ENCODE measurements at places on chromosomes 7 and 10. TPM values are rescaled to one million over a fixed set of nuclear protein-coding genes. Genes with fewer than 3 reads are reported as not detected.

Gene TNKS2
- 63.5 TPM for polyA plus RNA-seq

Gene AMPH
- polyA plus RNA-seq: 17.4 TPM

Gene COL28A1
- polyA plus RNA-seq: 7.2 TPM

Gene HOXA1
- polyA plus RNA-seq: 2.5 TPM

Gene FAM131B
- polyA plus RNA-seq: 2.6 TPM

Gene ARMC10
- 73.0 TPM for polyA plus RNA-seq

Gene SPDYE5
- polyA plus RNA-seq: 1.0 TPM

Gene HABP2
- 0.40 TPM for polyA plus RNA-seq

Gene BUD31
- polyA plus RNA-seq: 104 TPM

Gene MUC3A
- 0.71 TPM for polyA plus RNA-seq

Gene PRR15
- polyA plus RNA-seq: 6.6 TPM

Gene DPP6
- 46.8 TPM for polyA plus RNA-seq

DNA sequence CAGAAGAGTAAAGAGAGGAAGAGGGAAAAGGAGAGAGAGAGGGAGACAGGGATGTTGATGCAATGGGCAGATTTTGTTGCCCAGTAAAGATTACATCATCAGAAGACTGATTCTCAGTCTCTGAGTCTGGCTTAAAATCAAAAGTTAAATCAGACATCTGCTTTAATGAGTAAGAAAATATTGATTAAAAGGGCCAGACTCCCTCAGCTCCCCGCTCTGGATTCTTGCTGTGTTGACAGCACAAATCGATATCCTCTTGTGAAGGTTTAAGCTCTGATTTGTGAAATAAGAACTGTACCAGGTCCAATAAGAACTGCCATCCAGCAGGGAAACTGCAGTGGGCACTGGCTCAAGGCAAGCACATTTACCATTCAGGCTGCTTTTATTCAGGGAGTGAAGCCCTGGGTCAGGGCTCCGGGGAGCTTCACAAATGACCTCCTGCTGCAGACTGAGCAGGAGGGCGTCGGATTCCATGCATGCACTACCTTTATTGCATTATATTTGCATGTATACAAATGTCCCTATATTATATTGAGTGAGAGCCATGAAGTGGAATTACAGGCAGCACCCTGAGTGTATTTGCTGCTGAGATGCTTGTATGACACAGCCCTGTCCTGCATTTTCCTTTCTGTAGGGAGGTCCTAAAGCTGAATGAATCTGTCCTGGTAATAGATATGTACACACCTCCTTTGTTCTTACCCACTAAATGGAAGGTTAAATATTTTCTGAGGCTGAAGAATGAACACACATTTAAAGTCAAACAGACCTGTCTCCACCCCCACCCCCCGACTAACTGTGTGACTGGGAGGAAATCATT, 401.5 kb downstream of the REEP3 start:
- DNase-seq: no peak

DNA sequence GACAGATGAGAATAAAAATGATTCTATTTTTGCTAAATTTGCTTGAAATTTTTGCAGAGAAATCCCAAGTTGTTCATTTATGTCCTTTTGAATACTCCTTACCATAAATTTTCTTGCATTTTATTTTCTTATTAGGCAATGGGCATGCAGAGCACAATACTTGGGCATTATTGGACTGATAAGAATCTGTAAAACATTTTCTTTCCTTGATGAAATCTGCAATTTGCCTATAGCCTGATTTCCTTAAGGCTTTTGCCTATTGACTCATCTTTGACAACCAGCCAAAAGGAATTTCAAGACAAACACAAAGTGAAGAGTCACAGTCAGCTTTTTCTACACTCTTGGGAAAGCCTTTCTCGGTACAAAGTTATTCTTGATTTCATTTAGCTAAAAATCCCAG, 30.5 kb upstream of the GNAT3 start:
- no peak for DNase-seq

DNA sequence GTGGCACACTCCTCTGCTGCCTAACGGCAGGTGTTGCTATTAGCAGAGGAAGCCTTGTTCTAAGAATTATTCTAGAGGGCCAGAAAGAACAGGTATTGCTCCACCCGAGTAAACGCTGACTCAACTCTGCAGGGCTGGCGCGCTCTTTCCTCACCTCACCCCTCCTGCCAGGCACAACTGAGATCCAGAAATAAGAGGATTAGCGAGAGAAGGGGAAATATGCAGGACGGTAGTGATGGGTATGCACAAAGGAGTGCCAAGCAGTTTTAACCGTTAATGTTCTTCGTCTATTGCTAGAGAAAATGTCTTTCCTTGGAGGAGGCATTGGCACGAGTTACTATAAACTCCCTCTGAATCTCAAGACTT, 369 bp upstream of the SCIN start:
- DNase-seq: no peak

GRCh38 chr7:77794000-77794399, 4.2 kb downstream of the TMEM60 start:
- DNase-seq: no peak

GRCh38 chr10:89369156-89370105, 8.4 kb upstream of the IFIT1B start:
- DNase-seq: no peak

DNA sequence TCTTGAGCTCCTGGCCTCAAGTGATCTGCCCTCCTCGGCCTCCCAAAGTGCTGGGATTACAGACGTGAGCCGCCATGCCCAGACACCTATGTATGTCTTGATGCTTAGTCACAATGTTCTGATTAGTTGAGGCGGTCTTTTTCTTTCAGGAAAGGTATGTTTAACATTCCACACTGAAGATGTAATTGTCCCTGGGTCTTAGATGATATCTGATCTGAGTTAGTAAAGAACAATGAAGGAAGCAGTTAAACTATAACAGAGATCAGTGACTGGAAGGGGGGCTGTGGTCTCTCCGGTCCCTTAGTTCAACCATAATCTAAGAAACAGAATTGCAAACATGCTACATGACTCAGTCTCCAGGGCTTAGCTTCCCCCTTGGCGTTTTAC, 31.5 kb upstream of the SH2D4B start:
- DNase-seq: no peak

DNA sequence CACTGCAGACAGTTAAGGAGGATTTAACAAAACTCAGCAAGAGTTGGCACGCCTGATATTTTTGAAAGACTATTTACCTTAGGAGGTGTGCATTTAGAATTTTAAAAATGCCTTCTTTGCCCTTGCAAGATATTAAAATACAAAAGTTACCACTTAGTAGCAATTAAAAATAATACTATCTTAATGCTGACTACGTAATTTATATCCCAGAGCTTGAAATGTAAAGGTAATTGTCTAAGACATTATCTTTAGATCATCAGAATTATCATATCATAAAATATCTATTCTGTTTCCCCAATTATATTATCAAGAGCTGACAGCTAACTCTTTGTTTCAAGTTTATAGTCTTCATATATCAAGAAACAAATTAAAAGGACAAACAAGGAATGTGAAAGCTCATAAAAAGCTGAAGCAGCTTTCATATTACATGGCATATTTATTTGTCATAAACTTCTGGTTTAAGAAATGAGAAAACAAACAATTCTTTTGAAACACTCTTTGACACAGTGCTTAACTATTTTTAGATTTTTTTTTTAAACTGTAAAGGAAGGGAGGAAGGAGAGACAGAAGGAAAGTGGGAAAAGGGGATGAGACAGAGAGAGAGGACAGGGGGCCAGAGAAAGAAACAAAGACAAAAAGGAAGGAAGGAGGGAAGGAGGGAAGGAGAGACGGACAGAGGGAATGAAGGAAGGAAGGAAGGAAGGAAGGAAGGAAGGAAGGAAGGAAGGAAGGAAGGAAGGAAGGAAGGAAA, 73.5 kb downstream of the RTKN2 start:
- no peak for DNase-seq

DNA sequence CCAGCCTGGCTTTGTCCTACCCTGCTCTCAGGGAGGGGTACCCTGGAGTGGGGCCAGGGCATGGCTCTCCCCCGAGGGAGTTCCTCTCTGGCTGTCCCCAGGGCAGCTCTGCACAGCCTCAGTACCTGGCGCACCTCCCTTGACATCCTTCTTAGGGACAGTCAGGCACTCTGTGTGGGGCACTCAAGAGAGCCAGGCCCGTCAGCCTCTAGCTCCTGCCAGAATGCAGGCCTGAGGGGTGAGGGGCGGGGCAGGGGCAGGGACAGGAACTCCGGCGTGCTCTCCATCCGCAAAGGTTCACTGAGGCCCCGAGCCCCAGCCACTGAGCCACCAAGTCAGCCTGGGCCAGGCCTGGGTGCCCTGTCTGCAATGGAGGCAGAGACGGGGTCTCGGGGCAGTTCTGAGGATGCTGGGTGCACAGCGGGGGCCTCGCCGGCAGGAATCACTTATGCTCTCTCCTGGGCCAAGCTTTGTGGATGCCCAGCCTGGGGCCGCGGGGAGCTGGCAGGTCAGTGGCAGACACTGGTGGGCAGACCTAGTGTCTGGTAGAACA, 10.1 kb downstream of the LIMK1 start:
- DNase-seq: no peak

DNA sequence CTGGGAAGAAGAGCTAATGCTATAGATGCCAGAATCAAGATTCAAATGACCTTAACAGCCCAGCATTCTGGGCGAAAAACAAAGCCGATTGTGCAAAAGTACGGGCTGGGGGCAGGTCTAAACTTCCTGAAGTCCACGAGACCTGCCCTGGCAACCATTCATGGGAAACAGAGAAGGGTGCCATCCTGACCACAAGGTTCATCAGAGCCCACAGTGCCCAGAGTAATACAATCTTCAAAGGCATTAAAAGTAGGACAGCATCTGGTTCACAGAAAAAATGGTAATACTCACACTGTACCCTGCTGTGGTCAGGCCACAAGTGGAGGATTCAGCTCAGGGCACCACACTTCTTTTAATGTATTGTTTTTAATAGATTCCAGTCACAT, 36.1 kb downstream of the SORBS1 start:
- no peak for DNase-seq

- no peak for DNase-seq
These were observed 143.0 kb downstream of the PLXNA4 start for GRCh38 chr7:132433301-132433700.

DNA sequence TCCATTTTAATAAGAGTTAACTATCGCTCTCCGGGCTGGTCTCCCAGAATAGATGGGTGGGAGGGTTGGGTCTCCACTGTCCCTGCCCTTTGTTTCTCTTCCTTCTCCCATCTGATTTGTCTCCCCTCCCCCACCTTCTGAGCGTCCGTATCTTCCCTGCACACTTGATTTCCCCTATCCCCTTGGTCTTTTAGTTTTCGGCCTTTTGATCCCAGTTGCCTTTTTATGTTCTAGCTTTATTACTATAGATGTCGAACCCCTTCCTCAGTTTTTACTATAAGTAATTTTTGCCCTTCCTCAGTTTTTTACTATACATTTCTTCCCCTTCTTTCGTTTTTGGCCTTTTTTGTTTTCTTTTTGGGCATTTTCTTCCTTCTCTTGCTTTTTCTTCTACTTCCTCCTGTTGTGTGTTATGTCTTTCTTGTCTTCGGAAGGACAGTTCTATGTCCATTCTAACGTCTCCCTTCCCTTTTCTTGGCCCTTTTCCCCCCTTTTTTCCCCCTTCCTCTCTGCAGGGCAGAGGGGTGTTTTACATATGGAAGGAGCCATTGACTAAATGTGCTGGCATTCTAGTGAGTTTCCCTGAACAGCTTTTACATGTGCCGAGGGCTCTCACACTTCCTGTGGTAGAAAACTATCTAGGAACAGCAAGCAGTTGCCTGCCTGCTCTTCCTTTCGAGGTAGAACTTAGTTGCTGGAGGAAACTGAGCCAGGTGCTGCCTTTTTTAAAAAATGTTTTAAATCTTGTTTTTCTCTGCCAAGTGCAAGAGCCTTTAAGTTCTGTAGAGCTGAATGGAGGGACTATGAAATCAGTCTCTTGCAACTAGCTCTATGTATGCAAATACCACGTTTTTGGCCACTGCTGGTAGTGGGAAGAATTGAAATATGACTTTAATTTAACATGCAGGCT, 2.8 kb downstream of the TET1 start:
- no peak for DNase-seq

- DNase-seq: no peak
These were observed 122.1 kb downstream of the HIP1 start for GRCh38 chr7:75616421-75617167.

- no peak for DNase-seq
These were observed 7.9 kb upstream of the CRYGN start for GRCh38 chr7:151447901-151448260.

- DNase-seq: no peak
These were observed 158.5 kb downstream of the VPS50 start for GRCh38 chr7:93390660-93391059.

DNA sequence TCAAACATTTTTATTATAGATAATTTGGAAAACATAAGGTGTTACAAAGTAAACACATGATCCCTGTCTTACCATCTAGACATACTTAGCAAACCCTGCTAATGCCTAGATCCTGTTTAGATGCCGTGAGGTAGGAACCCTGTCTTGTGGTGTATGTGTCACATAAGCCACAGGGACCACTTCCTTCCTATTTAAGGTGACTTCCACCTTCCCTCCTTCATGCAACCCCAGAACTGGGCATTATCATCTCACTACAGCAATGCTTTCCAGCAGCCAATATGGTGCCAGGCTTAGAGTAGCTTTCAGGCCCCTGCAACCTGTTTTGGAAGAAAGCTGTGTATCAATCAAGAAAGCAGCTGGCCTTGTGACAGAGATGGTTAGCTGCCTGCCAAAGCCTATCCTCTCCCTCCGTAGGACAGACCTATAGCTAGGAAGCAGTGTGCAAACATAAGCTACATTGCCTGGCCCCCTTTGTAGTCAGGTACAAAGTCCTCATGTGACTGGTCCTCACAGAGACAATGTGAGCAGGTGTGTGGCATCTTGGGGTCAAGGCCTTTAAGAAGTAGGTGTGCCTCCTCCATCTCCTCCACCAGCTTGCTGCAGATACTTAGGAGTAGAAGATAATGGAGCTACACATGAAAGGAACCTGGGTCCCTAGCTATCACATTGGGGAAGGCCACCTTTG, 146.8 kb downstream of the SPAG6 start:
- DNase-seq: no peak

DNA sequence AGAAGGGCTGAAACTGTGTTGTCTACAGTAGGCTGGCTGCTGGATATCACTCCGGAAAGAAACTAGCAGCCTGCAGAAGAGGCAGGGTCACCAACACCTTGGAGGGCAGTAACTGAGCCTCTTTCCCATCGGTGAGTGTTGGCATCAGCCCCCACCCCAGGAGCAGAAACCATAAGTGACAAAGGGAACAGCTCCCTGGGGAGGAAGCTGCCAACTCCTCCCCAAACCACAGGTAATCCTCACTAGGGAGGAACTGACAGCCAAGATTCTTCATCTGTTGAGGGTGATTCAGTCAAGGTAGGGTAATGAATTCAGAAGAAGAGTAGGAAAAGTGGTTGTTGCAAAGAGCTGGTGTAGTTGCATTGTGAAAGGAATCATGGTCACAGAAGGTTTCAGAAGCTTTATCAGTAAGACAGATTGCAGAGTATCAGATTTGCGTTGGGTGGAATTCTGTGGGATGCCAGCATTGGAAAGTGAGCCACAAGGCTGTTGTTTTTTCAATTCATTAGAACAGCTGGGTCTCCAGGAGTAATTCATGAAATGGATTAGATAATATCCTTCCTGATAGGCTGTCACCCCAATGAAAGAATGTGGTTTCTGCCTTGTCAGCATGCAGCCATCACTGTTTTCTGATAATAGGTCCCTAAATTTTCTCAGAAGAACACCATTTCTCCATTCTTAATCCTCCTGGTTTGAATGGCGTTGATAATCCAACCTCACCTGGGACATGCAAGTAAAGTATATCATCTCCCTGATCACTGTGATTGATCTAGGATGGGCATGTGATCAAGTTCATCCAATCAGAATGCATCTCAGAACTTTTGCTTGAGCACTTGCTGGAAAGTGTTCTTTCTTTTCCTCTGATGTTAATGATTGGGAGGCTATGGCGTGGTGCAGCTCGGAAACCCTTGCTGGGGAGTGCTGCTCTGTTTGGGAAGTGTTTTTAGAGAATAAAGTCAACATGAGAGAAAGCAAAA, 75.0 kb upstream of the CTBP2 start:
- DNase-seq: no peak
